Kidney glomerular epithelial cell (primary cell): ENCODE measurements at places on chromosomes 1 and 21.
A peak's percentile ranks its signal among the peaks of the same experiment; 100 is the strongest.

DNA sequence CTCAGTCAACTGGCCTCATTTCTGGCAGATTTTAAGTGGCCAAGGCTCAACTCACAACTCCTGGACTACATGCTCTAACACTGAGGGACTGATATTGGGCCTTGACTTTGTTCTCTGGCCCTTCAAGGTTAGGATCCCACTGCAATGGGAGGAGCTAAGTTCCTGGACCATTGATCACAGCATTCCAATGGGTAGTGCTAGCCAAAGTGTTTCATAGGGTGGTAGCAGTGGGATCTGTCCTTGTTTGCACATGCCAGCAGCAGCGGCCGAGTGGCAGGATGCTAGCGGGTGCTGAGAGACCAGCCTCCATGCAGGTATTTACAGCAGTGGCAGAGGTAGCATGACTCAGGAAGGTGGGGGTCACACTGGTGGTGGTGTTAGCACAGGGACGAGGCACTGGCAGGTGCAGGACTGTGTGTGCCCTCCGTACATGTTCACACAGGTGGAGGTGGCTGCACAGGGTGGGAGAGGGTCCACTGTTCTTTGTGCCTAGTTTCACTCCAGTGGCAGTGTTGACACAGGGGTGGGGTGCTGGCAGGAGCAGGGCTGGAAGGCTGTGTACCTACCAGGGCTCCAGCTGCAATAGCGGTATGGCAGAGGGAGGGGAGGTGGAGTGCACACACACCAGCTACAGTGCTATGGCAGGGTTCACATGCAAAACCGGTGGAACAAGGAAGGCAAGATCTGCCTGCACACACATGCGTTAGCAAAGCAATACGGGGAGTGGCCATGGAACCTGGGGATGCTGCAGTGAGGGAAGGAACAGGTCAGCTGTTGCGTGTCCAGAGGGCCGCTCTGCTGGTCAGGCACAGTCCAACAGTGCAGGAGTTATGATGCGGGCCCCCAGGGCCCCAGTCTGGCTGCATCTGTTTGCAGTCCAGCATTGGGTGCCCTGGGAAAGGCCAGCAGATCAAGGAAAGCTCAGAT, 51.7 kb downstream of the COL24A1 start:
- DNase-seq = no peak

GRCh38 chr1:245041058-245041698, 113.6 kb upstream of the KIF26B start:
- no peak for DNase-seq

DNA sequence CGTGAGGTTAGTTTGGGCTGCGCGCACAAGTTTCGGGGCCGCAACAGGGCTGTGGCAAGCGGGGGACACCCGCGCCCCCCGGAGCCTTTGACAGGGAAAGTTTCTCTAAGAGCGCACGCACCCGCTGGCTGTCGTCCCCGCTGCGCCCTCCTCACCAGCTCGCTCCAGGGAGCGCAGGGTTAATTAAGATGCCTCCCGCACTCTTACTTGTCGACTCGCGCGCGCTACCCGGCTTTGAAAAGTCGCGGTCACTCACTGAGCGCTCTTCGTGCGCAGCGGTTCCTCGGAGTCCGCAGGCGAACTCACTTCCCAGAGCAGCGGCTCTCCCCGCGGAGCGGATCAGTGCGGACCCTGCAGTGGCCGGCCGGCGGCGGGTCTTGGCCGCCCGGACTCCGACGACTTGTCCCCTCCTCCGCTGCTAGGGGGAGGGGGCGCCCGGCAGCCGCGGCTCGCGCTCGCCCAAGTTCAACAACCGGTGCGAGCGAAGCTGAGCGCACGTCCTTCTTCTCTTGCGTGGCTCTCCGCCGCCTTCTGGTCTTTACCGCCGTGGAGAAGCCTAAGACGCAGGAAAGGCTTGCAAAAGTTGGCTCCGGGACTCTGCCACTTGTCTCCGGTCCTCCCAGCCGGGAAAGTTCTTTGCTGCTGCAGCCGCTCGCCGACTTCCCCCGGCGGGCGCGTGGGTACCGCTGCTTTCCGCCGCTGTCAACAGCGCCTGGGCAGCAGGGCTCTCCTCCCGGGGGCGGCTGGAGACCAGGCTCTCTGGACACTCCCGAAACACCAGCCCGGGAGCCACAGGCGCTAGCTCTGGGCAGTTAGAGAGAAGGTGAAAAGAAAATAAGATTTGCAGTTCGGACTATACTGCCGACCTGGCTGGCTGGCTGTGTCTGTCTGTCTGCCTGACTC, 506 bp downstream of the JUN start:
- peak; percentile 41 for DNase-seq

DNA sequence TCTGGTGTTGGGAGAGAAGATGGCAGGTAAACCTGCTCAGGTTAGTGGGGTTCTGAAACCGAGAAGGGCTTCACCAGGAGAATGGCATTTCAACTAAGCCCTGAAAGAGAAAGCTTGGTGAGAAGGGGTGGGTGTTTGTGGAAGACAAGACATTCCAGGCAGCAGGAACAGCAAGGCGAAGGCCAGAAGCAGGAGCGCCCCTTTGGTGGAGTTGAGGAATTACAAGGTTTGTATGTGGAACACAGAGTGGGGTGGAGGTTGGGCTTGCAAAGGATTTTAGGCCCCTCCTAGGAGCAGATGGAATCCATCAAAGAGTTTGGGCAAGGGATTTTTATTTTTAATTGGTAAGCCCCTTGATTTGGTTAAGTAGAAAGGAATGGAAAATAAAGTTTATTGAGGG, 24.8 kb upstream of the ELOA start:
- DNase-seq = peak; percentile 30

DNA sequence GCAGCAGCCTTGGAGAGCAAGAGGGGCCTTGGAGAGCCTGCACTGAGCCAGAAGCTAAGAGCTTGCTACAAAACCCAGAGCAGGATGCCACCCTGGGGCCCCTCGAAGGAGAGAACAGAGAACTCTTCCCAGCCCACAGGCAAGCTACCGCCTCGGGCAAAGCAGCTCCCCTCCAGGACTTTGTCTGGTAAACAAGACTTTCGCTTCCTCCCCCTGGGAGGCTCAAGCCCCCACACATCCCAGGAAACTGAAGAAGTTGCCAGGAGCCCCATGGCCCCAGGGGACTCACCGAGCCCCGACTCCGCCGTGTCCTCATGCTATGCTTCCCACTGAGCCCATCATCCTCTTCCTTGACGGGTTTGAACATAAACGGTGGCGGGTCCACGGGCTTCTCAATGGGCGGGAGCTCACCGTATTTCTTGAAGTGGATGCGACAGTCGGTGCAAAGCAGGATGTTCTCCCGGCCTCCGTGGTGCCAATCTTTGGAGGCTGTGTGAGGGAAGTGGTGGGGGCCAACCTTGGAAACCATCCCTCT, 45.9 kb downstream of the SLC45A1 start:
- DNase-seq = no peak

- peak; percentile 97 for DNase-seq
Observed at GRCh38 chr1:40709100-40709801, 17.7 kb downstream of the NFYC start.
